ENCODE measurements at places on chromosomes 6 and 20. TPM values are rescaled to one million over a fixed set of nuclear protein-coding genes. Genes with fewer than 3 reads are reported as not detected.

Gene PLA2G7
- total RNA-seq, result not detected

Gene GABRR1
- total RNA-seq, result not detected

Gene HRH3
- not detected for total RNA-seq

Gene RIMS1
- not detected for total RNA-seq

Gene TBC1D7
- 21.8 TPM for total RNA-seq

Gene DACT2
- not detected for total RNA-seq

Gene RUNX2
- 6.7 TPM for total RNA-seq

Gene POPDC3
- not detected for total RNA-seq

Gene DAAM2
- total RNA-seq, result not detected

Gene UBE2C
- 89.7 TPM for total RNA-seq

Gene TCF21
- not detected for total RNA-seq

Gene NNAT
- total RNA-seq, result 0.71 TPM

Gene C4A
- total RNA-seq, result 13.3 TPM

Gene FAM217A
- not detected for total RNA-seq

Gene TSPYL4
- total RNA-seq, result 16.6 TPM
